H9 (cell line): ENCODE measurements at places on chromosomes 6 and 20.

GRCh38 chr20:13659288-13659687 lies 20.6 kb upstream of the TASP1 start:
- no peaks in the 10 kb centered on the region for H3K27me3 ChIP-seq
- H3K4me3 ChIP-seq = no peak overlapping the region
- no peak for DNase-seq
- H3K36me3 ChIP-seq = no peaks in the 10 kb centered on the region

DNA sequence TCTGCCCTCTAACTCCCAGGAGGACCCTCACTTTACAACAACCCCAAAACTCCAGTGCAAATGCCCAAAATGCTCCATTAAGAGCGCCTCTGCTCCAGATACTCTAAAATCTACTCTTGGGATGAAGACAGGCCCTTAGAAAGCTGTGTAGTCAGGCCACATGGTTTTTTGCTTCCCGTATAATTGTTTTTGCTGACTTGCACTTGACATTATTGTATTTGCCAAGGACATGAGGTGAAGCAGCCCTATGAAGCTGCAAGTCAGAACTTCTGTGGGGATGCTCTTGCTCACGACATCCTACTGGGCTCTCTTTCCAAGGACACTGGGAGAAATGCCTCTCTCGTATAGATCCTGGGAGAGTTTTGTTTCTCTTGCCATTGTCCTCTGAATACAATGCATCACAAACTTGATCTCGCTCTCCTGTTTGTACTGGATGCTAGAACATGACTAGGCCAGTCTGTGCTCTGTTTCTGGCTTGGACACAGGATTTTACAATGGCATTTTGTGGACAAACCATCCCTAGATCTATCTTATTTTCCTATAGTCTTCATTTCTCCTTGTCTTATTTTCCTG lies 177.2 kb upstream of the DTNBP1 start:
- no peaks in the 10 kb centered on the region for H3K36me3 ChIP-seq
- H3K27me3 ChIP-seq = 0 out of 2 replicates have a peak, but pooled peaks cover 2% of the 10 kb centered on the region
- no peak for DNase-seq
- peaks cover 3% of the 10 kb centered on the region; the same call in 1 of the 2 replicates for H3K4me1 ChIP-seq
- no peak overlapping the region for H3K4me3 ChIP-seq

DNA sequence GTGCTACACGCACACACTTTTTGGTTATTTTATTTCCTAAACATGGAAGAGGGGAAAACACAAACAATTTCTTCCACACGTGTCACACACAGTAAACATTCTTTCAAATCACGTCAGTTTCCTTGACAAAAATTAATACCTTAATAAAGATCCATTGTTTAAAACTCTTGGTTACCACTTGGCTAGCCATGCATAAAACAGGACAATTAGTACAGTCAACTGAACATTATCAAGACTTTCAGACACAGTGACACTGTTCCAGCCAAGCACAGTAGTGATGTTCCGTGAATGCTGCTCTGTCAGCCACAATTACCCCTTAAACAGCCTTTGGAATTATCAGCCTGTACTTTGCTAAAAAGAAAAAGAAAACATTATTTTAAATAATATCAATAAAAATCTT lies 50.8 kb downstream of the GMDS start:
- peaks cover 2% of the 10 kb centered on the region; the same call in 2 of the 3 replicates for H3K36me3 ChIP-seq
- no peak overlapping the region for H3K4me3 ChIP-seq
- DNase-seq = no peak
- no peaks in the 10 kb centered on the region for H3K4me1 ChIP-seq
- H3K27me3 ChIP-seq = no peaks in the 10 kb centered on the region
- no peak overlapping the region for H3K27ac ChIP-seq

GRCh38 chr20:1982686-1983085 lies 11.2 kb downstream of the PDYN start:
- no peaks in the 10 kb centered on the region for H3K4me1 ChIP-seq
- no peaks in the 10 kb centered on the region for H3K36me3 ChIP-seq
- H3K27ac ChIP-seq = no peak overlapping the region
- no peak for DNase-seq
- no peak overlapping the region for H3K4me3 ChIP-seq
- H3K27me3 ChIP-seq = no peaks in the 10 kb centered on the region

DNA sequence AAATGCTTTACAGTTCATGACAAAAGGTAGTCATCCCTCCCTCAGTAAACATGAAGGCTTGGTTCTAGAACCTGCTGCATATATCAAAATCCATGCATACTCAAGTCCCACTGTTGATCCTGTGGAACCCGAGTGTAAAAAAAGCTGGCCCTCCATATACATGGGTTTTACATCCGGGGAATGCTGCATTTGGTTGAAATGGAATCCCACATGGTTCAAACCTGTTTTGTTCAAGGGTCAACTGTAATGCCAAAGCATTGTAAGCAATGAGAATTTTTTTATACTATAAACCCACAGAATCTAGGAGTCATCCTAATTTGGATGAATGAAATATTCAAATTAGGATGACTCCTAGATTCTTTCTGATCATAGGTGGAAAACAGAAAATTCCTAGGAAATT lies 5.9 kb upstream of the HDAC2 start:
- H3K4me3 ChIP-seq = no peak overlapping the region
- H3K27me3 ChIP-seq = no peaks in the 10 kb centered on the region; the same call in 1 of the 2 replicates
- no peaks in the 10 kb centered on the region for H3K36me3 ChIP-seq
- DNase-seq = no peak

DNA sequence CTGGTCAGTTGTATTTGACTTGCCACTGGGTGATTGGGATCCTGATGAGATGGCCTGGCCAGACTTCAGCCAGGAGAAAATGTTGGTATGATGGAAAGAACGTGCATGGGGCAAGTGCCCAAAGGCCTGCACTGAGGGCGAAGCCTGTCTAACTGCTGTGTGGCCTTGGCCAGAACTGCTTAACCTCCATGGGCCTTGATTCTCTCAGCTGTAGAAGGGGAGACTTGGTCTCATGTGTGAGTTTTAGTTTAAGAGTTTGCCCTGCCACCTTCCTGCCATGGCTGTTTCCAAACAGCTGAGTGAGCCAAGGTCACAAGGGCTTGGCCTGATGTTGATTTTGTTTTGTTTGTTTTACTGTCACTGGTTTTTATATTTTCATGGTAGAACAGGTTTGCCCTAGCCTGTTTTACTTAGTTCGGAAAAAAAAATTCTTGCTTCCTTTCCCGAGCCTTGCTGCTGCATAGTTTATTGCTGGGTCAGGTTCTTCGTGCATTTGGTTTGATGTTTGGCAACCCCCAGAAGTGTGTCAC lies 35.3 kb downstream of the DSTN start:
- no peak for DNase-seq
- H3K4me1 ChIP-seq = peaks cover 6% of the 10 kb centered on the region; the same call in 1 of the 2 replicates
- no peak overlapping the region for H3K4me3 ChIP-seq
- no peaks in the 10 kb centered on the region for H3K27me3 ChIP-seq
- no peak overlapping the region for H3K27ac ChIP-seq

DNA sequence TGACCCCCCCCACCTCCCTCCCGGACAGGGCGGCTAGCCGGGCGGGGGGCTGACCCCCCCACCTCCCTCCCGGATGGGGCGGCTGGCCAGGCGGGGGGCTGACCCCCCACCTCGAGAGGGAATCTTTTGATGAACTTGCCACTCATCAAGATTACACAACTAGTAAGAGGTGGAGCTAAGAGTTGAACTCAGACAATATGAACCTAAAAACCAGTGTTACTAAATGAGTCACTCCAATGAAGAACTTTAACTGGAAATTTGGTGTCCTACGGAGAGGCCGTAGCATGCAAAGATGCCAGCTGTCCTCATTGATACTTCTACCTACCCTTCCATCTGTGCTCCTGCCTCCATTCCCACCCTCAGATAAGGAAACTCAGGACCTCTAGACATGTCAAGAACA lies 42.8 kb downstream of the PFDN4 start:
- no peak overlapping the region for H3K4me3 ChIP-seq
- DNase-seq = no peak
- no peaks in the 10 kb centered on the region for H3K4me1 ChIP-seq
- H3K27me3 ChIP-seq = no peaks in the 10 kb centered on the region
- no peak overlapping the region for H3K27ac ChIP-seq
